ENCODE measurements at places on chromosomes 7 and 10. TPM values are rescaled to one million over a fixed set of nuclear protein-coding genes. Genes with fewer than 3 reads are reported as not detected.

TSPAN13 gene
- 33.0 TPM for total RNA-seq

INA gene
- 1.1 TPM for total RNA-seq

CYP17A1 gene
- total RNA-seq = not detected

PRTFDC1 gene
- 18.6 TPM for total RNA-seq

CLRN3 gene
- total RNA-seq = not detected

GPC2 gene
- total RNA-seq = 3.1 TPM

MACROH2A2 gene
- 30.7 TPM for total RNA-seq
